ENCODE measurements at places on chromosomes 12 and 14.

DNA sequence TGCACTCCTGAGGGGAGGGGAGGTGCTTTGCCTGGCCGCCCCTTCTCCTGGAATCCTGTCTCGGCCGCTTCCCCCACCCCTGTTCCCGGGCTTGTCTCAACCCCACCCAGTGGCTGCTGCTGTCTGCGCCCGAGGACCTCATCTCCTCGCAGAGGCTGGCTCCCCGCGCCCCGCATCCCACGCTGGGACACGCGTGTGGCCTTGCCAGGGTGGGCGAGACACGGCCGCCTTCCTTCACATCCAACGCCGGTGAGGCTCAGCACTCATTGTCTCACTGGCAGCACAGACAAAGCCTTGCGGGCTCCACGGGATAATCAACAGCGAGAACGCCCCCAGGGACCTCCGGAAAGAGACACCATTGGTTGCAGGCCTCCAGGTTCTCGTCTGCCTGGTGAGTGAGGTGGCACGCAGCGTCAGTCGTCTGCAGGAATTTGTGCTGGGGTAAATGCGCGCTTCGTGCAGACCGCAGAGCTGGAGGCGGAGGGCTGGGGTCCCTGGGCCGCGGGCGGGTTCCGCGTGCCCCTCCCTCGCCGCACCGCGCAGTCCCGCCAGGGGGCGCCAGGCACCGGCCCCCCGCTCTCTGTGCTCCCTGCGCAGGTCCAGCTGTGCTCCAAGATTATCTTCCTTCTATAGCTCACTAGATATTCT lies 26.8 kb downstream of the CCDC177 start:
- DNase-seq: peak; percentile 62

GRCh38 chr14:68794130-68794850 lies 1.4 kb upstream of the ZFP36L1 start:
- peak; percentile 93 for DNase-seq

- no peak for DNase-seq
These were observed 114.5 kb upstream of the NPAS3 start for GRCh38 chr14:32824195-32824594.

DNA sequence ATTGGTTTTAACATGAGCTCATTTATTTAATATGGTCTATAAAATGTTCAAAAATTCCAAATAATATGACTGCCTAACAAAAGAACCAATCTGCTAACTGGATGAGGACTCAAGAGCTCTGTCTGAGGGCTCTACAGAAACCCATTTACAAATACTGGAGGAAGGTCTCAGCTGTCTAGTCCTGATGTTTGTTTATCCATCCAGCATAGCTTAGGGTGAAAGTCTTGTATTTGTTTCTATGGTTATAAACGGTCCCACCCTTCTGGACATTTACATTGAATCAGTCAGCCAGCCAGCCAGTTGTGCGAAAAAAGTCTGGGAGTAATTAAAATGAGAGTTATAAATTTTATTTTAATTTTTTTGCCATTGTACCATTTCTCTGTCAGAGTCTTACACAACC lies 220.7 kb downstream of the BMP4 start:
- DNase-seq: no peak

DNA sequence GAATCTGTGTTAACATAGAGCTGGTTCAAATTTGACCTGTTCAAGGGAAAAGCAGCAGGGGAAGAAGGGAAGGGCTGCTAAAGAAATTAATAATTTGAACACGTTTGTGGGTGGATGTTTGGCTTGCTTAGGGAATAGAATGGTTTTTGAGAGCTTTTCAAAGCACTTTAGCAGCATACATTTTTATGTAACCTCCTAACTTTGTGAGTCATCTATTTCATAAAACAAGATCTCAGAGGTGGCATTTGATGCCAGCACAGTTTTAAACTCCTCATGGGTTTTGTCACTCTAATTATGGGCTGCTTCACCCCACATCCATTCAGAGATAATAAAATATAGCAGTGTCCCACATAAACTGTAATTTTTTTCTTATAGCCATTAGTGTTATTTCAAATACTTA lies 143.8 kb downstream of the ACSS3 start:
- no peak for DNase-seq

DNA sequence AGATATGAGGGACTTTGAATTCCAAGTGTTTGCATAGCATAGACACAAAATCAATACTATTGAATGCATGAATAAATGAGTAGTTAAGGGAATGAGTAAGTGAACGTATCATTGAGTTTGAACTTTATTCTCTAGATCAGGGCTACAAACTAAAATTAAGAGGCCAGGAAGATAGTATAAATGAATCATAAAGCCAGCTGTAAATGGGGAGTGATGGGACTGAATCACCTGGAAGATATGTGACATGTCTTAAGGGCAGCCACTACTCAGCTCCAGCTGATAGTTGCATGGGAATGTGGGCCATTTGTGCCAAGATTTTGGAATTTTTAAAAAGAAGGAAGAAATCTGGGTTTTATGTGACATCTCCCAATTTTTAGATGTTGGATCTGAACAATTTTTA lies 229.9 kb downstream of the AKAP6 start:
- no peak for DNase-seq

DNA sequence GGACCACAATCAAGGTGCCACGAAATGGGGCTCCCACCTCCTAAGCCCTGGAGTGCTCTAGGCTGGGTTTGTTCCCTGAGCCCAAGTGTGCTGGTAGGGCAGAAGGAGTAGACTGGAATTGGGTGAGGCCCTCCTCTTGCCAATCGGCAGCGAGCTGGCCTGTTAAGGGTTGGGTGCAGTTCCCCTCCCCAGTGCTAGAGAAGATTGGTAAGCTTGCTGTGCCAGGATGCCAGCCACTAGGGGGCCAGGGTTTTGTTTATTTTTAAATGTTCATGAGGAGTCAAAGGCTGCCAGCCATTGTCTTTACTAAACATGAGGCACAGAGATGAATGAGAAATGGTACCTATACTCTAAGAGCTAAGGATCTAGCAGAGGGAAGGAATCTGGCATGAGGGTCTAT lies 79.7 kb downstream of the SPTB start:
- no peak for DNase-seq

GRCh38 chr14:28813810-28814209 lies 47.2 kb downstream of the FOXG1 start:
- no peak for DNase-seq

- no peak for DNase-seq
These were observed 20.0 kb upstream of the IFNG-AS1 start for GRCh38 chr12:67969134-67969802.

DNA sequence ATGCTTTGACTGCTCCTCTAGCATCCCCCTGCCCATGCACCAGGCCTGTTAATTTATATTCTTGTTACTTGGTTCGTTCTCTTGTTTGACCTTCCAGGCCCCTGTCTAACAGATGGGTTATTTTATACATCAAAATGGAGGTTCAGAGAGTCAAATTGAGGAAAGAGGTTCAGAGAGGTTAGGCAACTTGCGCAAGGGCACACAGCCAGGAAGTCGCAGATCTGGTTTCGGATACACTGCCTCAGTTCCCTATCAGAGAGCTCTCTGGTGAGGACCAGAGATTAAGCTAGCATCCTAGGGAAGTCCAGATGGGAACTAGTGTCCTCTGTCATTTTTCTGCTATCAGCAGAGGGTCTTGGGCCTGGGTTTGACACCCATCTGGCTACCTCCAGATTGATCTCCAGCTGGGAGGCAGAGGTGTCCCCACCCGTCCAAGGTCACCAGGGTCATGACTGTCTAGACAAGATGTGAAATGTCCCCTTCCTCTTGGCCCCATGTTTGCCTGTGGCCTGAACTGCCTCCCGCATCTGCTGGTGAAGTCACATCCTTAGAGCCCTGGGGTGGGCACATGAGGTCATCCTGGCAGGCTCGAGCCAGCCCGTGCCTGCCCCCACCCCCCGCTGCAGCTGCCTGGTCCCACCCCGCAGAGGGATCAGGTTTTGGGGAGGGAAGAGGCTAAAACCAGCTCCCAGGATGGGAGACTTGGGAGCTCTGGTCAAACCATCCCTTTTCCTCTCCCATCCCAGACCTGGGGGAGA lies 84.3 kb upstream of the NCOR2 start:
- DNase-seq: no peak

DNA sequence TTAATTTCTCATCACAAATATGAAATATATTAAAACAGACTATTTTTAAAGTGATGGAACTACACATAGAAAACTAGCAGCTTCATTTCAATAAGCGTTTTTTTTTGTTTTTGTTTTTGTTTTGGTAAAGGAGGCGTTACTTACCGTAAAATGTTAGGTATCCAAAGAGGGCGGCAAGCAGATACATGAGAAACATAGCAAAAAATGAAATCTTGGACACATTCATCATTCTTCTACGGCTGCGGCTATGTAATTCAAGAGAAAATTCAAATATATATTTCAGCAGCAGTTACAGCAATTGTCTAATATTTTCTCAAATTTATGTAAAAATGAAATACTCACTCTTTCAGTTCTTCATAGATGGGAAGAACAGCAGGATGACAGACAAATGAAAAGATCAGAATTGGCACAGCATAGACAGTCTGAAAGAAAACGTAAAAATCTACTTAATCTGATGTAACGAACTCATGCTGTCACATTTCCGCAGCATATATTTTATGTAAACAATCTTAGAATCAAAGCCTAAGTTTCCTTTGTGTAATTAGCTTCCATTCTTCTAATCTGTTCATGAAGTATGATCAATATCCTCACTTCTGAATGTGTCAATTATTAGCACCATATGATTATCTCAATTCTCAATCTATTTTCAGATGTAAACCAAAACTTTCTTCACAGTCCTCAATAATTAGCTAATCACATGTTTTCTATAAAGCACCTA lies 8.8 kb downstream of the SLC38A2 start:
- DNase-seq: no peak

DNA sequence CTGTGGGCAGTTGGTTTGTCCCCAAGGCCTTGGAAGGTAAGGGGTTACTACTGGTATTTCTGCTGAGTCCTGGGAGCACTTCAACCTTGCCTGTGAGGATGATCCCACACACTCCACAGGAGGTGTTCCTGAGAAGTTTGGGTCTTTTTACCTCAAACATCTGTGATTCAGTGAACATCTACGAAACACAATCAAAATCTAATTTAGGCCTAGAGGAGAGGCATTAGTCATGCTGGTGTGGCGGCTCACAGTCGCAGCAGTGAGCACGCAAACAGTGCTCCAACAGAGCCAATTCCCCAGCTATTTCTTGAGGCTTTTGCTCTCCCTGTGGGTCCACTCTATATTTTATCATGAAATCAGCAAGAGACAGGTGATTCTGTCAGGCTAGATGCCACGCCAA lies 107.6 kb downstream of the APAF1 start:
- no peak for DNase-seq

DNA sequence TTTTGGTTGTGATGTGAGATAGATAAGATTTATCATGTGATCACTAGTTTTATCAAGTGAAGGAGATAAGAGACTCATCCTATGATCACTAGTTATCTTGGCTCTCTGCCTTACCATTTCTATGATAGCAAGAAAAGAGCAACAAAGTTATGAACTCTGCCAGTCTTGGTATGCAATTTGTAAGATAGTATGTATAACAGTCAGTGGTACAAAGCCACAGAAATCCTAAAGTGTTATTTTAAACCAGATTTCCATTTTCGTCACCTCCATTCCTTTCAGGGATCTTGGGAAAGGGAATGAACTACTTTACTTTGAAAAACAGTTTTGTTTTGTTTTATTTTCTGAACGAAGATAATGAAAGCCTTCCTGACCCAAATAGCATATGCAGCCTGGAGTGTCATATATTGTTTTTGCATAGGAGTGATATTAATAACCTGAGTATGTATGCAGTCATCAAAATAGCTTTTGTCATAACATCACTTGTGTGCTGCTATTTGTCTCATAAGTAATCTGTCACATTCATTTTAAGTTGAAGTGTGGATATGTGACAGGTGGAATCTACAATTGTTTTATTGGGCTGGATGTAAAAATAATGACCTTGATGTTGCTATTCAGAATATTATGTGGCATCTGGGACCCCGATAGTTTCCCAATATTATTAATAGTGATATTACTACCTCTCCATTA lies 35.0 kb downstream of the FLRT2 start:
- DNase-seq: no peak

GRCh38 chr12:94872671-94872970 lies 130.9 kb downstream of the NDUFA12 start:
- DNase-seq: no peak

DNA sequence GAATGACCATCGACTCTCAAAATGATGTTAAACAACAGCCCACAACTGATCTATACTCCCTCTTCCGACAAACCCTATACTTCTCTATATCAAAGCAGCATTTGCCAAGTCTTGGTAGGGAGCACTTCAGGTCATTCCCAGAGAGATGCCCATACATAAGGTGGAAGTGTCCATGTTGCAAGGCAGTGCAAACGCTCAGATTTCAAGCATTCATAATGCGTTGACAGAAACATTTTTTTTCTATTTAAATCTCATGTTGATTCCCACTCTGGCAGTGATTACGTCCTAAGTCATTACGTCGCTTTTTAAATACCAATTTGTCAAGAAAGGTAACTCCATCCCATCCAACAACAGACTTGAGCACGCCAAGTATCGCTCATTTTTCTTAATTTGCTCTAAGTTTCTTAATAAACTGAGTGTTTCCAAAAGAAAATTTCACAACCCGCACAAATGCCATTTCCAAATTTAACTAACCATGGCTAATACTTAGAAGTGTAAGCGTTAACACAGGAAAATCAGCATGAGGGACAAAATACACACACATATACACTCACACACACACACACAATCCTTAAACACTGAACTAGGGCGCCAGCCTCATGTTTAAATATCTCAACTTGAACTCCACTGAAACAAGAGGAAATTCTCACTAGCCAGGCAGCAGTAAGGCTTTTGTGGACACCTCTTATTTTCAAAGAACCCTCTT lies 1.1 kb downstream of the GXYLT1 start:
- DNase-seq: no peak

DNA sequence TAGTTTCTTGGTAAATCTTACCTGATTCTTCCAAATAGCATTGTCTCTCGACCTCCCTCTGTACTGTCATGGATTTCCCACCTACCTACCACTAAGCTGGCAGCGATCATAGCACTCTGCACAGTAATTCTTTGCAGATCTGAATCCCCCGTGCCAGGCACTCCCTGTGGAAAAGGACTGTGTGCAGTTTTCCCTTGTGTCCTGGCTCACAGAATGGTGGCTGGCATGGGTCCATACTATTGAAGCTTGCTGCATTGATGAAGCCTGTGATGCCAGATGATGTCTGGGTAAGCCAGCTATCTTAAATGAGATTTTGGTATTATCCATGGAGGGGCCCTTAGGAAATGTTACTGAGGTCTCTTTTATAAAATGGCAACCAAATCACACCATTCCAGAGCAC lies 135.7 kb downstream of the RPAP3 start:
- DNase-seq: no peak

DNA sequence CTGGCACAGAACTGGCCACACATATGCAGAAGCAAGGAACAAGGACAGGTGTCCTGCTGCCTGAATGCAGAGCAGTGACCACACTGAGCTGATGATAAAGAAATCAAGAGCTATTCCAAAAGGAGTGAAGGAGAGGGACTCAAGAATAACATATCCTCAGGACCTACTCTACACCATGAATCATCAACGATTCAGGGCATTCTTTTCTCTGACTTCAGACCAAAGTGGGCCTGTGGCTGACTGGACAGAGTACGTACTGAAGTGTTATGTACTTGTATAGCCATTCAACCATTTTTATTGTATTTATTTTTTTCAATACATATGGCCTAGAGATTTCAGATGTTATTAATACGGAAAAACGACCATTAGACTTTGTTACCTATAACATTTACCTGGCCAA lies 177.5 kb upstream of the TMTC1 start:
- no peak for DNase-seq

Data from activated CD8-positive, alpha-beta memory T cell treated with anti-CD3 and anti-CD28 coated beads for 24 hours (primary cell).